IMR-90 (cell line): ENCODE measurements at places on chromosomes 16 and 17. TPM values are rescaled to one million over a fixed set of nuclear protein-coding genes. Genes with fewer than 3 reads are reported as not detected.

ZP2 gene
- not detected in 2 replicates for polyA plus RNA-seq

GRCh38 chr16:4452674-4453073, 21.8 kb downstream of the NMRAL1 start:
- no peak for DNase-seq

DNA sequence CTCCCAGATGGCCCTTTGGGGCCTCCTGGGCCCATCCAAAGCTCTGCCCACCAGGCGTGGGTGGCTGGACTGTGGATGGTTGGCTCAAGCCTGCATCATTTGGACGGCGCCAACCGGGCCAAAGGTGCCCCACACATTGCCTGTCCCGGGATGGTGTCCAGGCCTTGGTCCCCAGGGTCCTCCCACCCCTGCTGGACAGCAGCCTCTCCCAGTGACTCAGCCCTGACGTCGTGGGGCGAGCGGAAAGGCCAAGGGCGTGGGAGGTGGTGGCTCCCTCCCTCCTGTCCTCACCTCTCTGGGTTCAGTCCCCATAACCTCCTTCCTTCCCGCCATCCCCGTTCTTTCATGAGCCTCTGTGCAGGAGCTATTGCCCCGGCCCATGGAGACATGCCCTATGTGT, 42.1 kb upstream of the DLX4 start:
- no peak for DNase-seq

GRCh38 chr17:56173958-56174835, 20.9 kb downstream of the ANKFN1 start:
- DNase-seq = no peak

- DNase-seq = no peak
Observed at GRCh38 chr16:14678748-14679497, 15.2 kb downstream of the PLA2G10 start.

- DNase-seq = no peak
Observed at GRCh38 chr17:55961386-55961785, 191.9 kb upstream of the ANKFN1 start.
